GM23338 (cell line): ENCODE measurements at places on chromosomes 2 and 18. TPM values are rescaled to one million over a fixed set of nuclear protein-coding genes. Genes with fewer than 3 reads are reported as not detected.

The HOXD1 gene
- 0.39 TPM in 1 of 2 replicates, not detected in the other for total RNA-seq

The RBBP8 gene
- total RNA-seq: 49.2 and 53.3 TPM in 2 replicates

The DSC3 gene
- 2.1 and 3.7 TPM in 2 replicates for total RNA-seq

The CD8A gene
- total RNA-seq: 0.24 and 0.54 TPM in 2 replicates

DNA sequence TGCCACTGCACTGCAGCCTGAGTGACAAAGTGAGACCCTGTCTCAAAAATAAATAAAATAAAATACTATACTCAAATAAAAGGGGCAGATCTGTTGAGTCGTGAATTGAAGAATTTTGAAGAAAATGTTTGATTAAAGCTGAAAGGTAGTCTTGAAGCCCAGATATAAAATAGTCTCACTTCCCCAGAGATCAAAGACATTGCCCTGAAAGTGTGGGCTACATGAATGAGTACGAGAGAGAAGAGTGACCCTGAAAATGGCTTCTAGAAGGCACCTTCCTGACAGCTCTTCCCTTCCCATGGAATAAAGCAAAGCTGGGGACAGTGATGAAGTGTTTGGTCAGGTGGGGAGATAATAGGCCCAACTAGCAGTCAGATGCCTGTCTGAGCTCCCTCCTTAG is 13.8 kb upstream of the FZD5 start:
- no peak for DNase-seq

- DNase-seq: peak; percentile 49
Observed at GRCh38 chr2:10521356-10522169, 73.4 kb upstream of the ODC1 start.

GRCh38 chr2:19120941-19121750 is 237.3 kb downstream of the OSR1 start:
- DNase-seq: no peak

DNA sequence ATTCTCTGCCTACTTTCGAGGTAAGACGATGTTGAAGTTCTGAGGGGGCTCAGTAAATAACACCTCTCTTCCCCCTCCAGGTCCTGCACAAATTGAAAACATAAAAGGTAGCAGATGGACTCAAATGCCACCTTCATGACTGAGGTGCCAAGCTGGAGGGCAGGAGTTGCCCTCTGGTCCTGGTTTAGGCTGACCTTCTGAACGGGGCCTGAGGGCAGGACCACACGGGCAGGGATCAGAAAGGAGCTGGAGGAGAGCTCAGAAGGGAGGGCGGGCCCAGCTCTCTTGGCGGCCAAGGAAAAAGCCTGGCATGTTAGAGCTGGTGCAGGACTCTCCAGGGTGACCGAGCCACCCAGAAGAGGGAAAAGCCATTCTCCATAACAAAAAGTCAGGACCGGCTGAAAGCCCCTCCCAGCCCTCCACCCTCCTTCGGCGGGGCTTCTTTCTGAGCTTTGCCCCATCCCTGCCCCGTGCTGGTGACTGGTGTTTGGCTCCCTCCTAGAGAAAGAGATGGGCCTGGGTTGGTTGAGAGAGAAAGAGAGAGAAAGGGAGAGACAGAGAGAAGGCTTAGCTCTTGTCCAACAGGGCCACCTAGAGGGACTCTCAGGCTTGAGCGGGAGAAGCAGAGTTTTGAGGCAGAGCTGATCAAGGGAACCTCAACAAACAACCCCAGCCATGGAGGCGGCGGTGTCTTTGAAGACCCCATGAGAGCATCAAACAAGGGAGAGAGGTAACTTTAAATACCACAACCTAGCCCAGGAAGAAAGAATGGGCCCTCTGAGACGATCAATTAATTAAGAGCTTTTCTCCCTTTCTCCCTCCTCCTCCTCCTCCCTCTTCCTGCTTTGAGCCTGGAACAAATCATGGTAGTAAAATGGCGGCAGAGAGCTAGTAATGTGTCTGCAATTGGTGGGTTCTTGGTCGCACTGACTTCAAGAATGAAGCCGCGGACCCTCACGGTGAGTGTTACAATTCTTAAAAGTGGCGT is 50.8 kb downstream of the WIPF1 start:
- DNase-seq: peak; percentile 82

DNA sequence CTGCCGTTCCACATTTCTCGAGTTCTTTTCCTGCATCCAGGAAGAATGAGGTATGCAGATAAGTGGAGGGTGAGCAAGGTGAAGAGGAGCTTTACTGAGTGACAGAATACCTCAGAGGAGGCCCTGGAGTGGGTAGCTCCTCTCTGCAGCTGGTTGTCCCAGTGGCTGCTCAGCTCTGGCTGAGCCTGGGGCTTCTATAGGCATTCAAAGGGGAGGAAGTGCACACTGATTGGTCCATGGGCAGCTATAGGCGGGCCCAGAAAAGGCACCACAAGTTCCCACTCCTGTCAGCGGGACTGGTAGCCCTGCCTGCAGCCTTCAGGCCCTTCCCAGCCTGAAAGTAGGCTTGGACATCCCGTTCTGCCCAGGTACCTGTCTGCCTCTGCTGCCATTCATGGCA is 94.7 kb downstream of the DOK6 start:
- DNase-seq: no peak

- no peak for DNase-seq
Observed at GRCh38 chr2:95225658-95226057, 18.3 kb downstream of the ZNF892 start.

DNA sequence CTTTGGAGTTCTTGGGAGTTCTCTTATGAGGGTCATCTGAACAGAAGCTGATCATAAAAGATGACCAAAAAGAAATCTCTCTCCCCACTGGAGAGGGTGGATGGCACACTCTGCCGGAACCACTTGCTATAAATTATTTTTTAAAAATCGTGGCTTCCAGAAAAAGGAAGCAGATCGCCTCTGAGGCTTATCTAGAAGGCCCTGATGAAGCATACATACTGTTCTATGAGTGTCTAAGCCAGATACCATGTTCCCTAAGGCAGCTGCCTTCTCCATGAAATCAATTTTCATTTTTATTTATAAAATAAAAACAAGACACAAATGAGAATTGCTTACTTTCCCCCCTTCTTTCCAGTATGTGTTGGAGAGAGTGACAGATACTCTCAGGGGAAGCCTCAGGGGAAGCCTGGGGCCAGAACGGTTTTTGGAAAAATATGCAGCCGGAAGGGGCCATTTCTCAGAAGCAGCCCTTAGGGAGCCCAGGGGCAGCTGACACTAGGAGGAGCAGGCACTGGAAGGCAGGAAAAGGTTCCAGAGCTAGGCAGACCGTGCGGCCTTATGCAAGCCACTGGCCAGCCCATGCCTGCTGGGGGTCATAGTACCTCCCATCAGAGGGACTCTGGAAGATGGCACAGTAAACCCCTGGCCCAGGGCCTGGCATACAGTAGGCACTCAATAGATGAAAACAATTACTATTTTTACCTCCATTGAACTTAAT is 130.6 kb downstream of the CABLES1 start:
- DNase-seq: no peak

GRCh38 chr18:79578396-79579260 is 101.0 kb upstream of the CTDP1 start:
- DNase-seq: no peak
